ENCODE measurements at places on chromosomes 1 and 21. TPM values are rescaled to one million over a fixed set of nuclear protein-coding genes. Genes with fewer than 3 reads are reported as not detected.

DNA sequence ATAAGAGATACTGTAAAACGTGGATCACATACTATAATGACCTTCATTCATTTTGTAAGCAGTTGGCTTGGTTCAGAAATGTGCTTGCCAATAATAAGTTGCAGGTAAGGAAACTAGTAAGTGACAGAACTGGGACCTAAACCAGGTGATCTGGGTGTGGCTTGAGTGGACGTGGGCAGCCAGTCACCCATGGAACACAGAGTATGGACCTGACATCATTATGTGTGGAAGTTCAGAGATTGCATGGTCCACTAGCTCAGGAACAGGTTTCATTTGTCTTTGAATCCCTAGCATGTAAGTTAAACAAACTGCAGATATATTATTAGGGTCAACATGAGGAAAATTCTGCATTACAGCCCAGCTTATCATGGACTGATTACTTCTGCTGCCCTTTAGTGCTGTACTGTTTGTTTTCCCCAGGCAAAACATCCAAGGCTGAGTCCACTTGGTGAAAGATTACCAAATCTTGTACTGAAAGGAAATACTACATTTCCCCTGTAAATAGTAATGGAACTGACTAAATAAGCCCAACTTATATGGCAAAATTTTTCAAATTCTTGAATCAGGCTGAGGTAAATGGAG is 327.3 kb upstream of the SGIP1 start:
- no peak for DNase-seq

- DNase-seq = no peak
Observed at GRCh38 chr1:185608177-185608576, 126.0 kb upstream of the HMCN1 start.

Gene S100A2
- total RNA-seq = 1.8 TPM

Gene FASLG
- total RNA-seq = not detected

DNA sequence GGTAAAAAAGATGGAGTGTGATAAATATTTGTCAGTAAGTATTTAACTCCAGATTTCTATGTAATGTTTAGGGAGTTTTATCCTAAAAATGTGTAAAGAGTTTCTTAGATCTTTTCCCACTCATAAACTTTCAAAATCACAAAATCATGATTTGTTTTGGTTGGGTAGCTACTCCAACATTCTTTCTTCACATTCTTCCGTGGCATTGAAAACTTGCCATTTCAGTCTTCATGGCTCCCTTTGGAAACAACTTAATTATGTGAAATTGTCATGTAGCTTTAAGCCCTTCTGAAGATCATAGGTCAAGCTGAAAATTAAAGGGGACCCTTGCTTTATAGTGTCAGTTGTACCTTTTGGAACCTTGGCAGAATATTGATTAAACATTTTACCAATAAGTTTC is 73.2 kb downstream of the ADGRL2 start:
- no peak for DNase-seq

DNA sequence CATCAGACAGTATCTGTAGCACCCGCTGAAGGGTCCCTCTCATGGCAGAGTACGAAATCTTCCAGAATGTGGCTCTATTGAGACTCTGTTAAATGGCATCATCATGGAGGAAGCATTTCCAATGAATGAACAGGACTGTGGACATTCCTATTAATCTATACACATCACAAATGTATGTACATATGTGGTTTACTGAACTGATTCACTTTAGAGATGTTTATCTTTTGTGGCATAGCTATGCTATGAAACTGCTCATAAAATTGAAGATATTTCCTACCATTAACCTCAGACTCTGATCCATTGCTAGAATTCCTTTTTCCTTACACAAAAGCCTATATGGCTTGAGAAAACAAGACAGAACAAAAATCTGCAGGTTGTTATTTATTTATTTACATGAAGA is 259.6 kb upstream of the RRP15 start:
- DNase-seq = no peak

DNA sequence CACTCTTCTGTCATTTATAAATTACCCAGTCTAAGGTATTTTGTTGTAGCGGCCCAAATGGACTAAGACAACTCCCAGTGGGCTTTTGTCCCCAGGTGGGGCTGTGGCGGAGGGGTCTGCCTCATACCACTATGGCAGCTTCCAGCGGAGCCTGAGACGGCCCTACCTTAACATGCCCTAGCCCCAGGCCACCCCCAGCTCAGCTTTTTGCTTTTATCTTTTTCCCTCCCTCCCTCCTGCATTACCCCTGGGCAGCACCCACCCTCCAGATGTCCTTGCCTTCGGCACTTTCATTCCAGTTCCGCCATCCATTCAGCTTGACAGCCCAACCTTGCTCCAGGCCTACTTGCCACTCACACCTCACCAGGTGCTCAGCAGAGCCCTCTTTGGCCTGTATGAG is 307.3 kb downstream of the PTPRU start:
- peak; percentile 24 for DNase-seq

DNA sequence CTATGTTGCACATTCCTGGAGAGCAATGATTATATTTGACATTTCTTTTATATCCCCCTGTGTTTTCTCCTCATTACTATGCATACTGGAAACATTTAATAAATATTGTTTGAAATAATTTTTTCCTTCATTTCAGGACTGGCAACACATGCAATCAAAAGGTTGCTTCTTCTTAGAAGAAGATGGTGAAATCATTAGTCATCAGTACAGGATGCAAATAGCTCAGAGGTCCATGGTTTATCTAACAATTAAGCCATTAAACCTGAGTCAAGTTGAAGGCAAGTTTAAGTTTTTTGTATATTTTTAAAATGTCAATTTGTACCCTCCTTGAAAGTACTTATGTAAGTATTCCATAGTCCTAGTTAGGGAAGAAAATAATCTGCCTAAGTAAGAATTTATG is 22.5 kb downstream of the EFCAB7 start:
- no peak for DNase-seq

DNA sequence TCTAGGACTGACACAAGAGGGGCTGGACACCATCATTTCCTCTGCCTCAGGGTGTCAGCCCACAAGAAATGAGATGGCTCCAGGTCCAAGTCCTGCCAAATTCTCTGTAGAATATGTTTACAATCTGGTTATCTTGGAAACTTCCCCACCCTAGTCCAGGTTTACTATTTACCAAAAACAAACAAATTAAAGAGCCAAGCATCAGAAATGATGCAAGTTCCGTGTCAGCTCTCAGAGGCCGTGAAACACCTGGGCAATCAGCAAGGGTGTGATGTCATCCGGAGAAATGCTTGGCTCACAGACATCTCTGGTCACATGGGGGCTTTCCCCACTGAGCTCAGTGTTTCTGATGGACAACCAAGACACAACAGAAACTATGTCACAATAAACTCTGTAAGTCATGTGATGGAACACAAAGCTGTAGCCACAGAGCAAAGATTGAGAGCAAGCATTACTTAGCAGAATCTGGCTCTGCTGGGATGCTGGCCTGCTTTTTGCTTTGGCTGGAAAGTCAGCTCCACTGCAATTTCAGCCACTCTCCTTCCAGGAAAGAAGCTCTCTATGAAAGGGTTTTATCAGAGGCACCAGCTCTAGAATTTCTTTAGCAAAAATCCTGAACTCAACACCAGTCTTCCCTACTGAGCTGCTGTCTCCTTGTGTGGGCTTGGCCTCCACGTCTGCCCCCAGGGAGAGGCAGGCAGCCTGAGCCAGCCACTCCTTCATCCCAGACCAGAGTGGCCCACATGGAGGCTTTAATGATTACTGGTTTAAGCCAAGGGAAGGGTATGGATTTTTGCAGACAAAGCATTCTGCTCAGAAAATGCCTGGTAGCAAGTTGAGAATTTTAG is 55.9 kb downstream of the NENF start:
- peak; percentile 94 for DNase-seq

Gene AMY1B
- total RNA-seq = not detected

Gene BATF3
- total RNA-seq = 2.5 TPM

DNA sequence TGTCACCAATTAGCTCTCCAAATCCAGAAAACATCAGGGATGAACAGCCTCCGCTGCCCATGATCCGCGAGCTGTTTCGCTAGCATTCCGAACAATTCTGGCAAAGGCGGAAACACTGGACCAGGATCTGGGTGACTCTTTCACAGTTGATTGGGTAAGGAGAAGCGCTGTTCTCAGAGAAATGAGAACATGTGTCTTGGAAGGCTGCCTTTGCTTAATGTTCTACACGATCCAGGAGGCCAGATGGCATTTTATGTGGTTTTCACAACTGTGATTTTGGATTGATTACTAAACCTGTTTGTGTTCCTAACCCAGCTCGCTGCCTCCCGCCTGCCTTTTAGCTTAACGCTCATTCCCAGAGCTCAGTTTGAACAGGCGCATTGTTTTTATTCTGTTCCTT is 144.0 kb downstream of the KIF26B start:
- DNase-seq = no peak

Gene TRNP1
- total RNA-seq = 16.4 TPM

DNA sequence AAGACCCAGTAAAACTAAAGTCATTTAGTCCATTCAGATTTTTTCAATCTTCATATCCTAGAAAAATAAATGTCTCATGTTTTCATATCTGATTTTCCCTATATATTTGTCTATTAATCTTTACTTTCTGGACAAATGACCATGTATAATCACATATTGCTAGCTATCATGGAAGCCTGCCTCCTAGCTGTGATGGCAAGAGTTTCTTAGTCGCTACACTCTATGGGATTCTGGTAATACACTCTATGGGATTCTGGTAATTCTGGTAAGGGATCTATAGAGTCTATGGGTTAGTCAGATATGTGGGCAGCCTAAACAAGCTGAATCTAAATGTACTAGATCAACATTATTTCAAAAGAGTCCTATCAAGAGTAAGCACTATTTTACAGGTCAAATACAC is 198.7 kb upstream of the LHX8 start:
- DNase-seq = no peak

DNA sequence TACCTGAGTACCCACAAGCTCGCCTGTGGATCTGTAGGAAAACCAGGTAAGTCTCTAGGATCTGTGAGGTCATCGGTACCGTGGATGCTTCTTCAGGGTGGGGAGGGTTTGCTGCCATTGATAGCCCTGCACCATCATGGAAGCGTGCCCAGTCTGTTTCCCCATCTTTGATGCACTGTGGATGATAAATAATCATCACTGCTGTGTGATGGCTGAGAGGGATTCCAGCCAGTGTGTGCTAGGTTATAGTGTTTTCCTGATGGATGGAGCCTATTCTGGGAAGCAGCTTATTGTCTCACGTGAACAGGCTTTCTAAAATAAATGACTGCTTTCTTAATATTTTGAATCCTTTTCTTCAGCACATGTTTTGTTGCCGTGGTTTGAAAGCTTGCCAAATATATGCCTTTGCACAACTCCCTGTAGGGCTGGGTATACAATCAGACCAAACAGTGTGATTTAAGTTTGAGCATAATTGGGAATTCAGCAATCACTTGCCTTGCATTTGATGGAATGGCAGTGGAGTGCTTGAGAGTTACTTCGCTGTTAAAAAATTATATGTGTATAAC is 113.8 kb downstream of the CAMTA1 start:
- no peak for DNase-seq

- no peak for DNase-seq
Observed at GRCh38 chr1:54934869-54935268, 45.6 kb upstream of the TMEM61 start.

DNA sequence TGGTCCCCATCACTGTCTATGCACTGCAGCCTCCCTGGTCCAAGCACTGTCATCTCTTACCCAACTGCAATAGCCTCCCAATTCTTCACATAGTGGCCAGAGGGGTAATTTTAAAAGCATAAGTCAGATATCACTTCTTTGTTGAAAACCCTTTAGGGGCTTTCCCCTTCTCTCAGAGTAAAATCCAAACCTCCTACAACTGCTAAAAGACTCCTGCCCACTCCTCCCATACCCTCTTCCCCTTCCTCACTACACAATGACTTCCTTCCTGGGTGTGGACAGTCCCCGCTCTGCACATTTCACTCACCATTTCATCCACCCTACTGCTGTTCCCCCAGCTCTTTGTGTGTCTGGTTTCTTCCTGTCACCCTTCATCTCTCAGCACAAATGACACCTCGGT is 8.3 kb downstream of the MCOLN2 start:
- no peak for DNase-seq

Gene VWA1
- 107 TPM for total RNA-seq

DNA sequence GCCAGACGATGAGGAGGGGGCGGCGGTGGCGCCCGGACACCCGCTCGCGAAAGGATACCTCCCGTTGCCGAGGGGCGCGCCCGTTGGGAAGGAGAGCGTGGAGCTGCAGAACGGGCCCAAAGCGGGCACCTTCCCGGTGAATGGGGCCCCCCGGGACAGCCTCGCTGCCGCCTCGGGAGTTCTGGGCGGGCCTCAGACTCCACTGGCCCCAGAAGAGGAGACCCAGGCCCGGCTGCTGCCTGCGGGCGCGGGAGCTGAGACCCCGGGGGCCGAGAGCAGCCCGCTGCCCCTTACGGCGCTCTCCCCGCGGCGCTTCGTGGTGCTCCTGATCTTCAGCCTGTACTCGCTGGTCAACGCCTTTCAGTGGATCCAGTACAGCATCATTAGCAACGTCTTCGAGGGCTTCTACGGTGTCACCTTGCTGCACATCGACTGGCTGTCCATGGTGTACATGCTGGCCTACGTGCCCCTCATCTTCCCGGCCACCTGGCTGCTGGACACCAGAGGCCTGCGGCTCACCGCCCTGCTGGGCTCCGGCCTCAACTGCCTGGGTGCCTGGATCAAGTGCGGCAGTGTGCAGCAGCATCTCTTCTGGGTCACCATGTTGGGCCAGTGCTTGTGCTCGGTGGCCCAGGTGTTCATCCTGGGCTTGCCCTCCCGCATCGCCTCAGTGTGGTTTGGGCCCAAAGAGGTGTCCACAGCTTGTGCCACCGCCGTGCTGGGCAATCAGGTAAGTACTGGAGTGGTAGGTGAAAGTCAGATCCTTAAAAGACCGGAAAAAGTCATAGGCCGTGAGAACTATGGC is 588 bp downstream of the FLVCR1 start:
- peak; percentile 72 for DNase-seq

Gene PRKAA2
- 28.5 TPM for total RNA-seq

- DNase-seq = peak; percentile 72
Observed at GRCh38 chr1:24369199-24369598, 44.4 kb downstream of the STPG1 start.

DNA sequence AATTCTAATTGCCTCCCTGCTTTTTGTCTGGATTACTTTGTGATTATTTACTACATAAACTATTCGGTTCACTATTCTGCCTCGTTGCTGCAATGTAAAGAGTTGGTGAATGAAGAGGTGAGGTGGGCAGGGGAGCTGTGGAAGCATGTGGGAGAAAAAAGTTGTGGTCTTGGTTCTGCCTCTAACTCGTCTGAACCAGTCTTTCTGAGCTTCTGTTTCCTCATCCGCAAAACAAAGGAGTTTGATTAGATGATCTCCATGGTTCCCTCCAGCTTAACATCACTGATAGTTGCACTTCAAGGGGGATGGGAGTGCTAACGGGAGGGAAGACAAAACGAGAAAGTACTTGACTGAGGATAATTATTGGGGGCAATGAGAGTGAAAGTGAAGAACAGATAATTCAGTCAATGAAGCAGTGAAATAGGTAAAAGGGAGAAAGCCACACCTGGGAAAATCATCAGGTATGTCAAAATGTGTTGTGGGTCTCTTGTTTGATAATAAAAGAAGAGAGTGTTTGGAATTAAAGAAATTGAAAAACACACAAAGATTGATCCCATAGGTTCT is 26.2 kb upstream of the UHMK1 start:
- no peak for DNase-seq

Gene PLPPR4
- total RNA-seq = 1.2 TPM

Gene ZNF670
- 3.6 TPM for total RNA-seq

- no peak for DNase-seq
Observed at GRCh38 chr21:40345711-40346321, 478.6 kb downstream of the PCP4 start.

Gene LCE1A
- total RNA-seq = not detected

Gene SYDE2
- 87.3 TPM for total RNA-seq
